ENCODE measurements at places on chromosomes 6 and 20.

DNA sequence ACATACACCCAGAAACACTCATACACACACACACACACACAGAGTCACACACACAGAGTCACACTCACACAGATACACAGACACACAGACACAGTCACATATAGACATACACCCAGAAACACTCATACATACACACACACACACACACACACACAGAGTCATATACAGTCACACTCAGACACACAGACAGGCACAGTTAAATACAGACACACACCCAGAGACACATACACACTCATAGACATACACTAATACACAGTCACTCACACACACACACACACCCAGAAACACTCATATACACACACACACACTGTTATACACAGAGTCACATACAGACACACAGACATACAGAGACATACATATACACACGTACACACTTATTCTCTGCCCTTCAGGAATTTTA lies 250.9 kb downstream of the QKI start:
- no peak for DNase-seq

DNA sequence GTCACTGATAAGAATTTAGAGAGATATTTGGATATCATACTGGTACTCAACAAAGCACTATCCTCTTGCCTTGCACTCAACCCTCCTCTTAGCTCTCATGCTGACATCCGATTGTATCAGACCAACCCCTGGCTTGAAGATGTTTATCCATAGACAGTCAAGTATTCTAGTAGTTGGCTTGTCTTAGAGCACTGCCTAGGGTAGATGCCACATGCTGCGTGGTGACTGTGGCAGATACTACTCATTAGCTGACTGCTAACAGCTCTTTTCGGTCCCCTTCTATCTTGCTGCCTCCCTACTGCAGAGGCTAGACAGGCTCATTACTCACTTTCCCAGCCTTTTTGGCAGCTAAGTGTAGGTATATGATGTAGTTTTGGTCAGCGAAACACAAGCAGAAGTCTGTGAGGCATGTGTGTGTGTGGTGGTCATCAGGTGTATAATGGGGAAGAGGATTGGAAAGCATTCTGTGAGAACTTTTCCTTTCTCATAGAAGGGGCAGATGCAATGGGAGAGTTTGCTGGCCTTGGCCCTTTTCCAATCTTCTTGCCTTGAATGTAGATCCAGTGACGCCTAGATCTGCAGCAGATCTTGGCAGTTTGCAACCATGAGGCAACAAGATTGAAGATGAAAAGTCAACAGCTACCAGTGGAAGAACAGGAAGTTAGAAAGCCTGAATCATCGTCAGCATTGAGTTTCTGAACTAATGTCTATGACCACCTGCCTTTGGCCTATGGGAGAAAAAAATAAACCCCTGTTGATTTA lies 4.4 kb upstream of the IFNGR1 start:
- peak; percentile 63 for DNase-seq

DNA sequence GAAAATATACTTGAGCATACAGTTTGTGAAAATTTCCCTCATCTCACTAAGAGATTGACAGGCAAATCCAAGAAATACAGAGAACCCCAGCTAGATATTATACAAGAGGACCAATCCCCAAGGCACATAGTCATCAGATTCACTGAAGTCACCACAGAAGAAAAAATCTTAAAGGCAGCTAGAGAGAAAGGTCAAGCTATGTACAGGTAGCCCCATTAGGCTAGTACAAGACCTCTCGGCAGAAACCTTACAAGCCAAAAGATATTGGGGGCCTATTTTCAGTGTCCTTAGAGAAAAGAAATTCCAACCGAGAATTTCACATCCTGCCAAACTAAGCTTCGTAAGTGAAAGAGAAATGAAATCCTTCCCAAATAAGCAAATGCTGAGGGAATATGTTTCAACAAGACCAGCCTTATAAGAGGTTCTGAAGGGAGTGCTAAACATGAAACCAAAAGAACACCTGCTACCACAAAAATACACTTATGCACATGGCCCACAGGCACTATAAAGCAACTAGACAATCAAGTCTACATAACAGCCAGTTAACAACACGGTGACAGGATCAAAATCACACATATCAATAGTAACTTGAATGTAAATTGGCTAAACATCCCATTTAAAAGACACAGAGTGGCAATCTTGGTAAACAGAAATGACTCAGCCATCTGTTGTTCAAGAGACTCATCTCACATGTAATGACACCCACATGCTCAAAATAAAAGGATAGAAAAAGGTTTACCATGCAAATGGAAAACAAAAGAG lies 96.3 kb downstream of the FHL5 start:
- no peak for DNase-seq

GRCh38 chr6:6835223-6835503 lies 246.6 kb downstream of the LY86 start:
- no peak for DNase-seq

DNA sequence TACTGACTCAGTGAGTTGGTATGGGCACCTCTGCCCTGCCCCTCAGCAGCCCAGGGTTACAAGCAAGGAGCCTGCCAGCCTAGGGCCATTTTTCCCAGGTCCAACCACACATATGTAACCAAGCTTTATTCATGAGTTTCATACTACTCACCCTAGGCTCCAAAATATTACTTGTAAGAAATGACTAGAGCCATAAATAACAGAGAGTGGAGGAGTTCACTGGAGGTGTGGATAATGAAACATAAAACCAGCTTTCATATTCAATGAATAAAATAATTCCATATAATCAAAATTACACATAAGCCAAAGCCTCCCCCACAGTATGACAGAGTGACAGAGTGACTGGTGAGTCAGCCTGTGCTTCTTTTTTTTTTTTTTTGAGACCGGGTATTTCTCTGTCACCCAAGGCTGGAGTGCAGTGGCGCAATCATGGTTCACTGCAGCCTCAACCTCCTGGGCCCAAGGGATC lies 229.8 kb upstream of the SASH1 start:
- no peak for DNase-seq

DNA sequence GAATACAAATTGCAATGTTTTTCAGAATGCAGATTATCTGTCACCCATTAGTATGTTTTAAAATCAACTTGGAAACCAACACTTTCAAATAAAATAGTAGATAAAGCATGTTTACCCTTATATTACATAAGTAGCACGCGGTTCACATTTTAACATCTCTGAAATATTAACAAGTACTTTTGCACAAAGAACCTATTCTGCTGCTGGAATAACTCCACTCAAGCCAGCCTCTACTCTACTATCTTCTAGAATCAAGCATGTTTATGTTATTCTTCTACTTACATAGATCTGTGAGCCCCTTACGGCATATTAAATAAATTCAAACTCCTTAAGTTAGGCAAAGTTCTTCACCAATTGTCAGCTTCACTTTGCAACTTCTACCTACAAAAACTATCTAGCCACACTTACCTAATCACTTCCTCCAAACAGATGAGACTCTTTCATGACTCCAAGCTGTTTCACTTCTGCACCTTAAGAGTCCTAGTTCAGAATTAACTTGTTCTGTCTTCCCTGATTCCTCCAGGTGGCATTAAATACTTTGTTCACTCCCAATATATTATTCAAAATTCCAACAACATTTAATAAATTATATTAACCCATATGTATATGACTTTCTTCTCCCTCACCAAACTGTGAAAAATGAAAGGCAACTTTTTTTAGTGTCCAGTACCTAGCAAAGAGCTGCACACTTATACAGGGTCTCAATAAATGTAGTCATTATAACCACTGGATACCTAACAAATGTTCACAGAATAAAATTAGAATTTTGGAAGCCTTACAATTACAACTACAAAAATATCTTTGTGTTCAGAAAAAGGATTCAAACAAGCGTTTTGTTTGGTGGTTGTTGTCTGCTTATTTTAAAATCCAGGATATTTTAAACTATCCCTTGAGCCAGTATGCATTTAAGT lies 12.1 kb downstream of the CEP85L start:
- no peak for DNase-seq

DNA sequence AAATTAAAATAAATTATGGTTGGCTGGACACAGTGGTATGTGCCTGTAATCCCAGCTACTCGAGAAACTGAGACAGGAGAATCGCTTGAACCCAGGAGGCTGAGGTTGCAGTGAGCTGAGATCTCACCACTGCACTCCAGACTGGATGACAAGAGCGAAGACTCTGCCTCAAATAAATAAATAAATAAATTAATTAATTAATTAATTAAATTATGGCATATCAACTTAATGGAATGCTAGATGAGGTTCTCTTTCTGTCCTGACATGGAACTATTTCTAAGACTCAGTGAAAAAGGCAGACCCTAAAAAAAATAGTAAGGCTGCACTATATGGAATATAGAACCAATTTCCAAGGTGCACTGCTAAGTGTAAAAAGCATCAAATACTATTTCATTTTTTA lies 4.8 kb downstream of the SRPK1 start:
- DNase-seq, result no peak

DNA sequence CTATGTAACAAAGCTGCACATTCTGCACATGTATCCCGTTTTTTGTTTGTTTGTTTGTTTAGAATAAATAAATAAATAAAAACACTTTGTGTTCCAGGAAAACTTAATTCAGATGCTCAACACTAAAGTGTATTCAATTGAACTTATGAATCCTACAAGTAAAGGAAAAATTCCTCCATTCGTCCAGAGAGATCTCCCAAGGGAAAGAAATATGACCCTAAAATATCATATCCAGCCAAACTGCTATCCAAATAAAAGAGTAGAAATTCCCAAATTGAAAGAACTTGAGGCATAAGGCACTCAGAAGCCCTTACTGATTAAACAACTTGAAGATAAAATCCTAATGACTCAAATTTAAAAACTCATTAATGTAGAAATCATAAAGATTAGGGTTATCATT lies 90.4 kb downstream of the MOXD1 start:
- DNase-seq, result no peak

- DNase-seq, result no peak
These were observed 238.1 kb upstream of the HS3ST5 start for GRCh38 chr6:114580882-114581281.

GRCh38 chr6:160077526-160077925 lies 44.1 kb upstream of the SLC22A1 start:
- no peak for DNase-seq

DNA sequence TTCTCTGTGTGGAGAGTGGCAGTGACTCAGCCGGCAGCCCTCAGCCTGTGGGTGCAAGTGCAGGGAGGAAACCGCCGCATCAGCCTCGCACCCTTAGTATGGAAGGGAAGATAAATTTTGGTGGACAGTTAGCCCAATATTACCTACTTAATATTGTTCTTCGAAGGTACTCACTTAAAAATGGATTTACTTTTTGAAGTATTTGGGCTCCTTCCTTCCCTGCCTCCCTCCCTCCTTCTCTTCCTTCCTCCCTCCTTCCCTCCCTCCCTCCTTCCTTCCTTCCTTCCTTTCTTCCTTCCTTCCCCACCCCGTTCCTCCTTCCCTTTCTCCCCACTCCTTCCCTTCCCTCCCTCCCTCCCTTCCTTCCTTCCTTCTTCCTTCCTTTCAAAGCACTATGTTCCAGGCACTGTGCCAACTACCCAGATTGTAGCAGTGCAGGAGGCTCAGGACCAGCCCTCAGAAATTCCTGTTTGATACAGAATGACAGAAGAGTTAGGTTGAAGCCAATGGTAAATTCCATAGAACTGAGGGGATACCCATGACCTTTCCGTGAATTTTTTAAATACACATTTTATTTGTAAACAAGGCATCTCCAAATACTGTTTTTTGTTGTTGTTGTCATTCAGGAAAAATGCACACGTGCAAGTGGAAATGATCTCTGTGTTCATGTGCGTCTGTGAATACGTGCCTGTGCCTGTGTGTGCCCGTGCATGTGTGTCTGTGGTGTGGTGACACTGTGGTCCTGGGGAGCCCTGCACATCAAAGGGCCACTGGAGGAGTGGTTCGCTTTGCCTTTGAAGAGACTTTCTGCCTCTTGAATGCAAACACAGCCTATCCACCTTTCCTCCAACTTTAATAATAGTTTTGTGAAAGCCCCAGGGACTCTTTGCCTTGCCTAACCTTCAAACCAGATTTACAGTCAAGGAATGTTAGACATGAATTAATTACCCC lies 141.7 kb downstream of the EDN3 start:
- no peak for DNase-seq

- peak; percentile 47 for DNase-seq
These were observed 39.2 kb upstream of the RNF8 start for GRCh38 chr6:37314487-37315156.

- DNase-seq, result peak; percentile 16
These were observed 46.9 kb downstream of the TFAP2C start for GRCh38 chr20:56676001-56676400.

DNA sequence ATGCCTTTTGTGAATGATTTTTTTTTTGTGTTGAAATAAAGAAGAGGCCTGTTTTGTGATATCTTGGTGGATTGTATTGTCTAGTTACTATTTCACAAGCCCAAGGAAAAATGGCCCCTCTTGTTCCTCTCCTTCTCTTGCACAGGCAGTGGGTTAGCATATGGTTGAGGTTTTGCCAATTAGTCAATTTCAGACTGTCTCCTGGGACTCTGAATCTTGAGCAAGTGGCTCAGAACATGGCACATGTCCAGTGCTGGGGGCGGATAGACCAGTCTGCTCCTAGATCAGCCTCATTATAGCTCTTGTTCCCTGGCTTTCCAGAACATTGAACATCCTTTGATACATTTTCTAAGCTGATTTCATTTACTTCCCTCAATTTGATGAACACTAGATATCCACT lies 589.2 kb downstream of the PHF3 start:
- no peak for DNase-seq
